ENCODE measurements at places on chromosomes 6 and 20.

DNA sequence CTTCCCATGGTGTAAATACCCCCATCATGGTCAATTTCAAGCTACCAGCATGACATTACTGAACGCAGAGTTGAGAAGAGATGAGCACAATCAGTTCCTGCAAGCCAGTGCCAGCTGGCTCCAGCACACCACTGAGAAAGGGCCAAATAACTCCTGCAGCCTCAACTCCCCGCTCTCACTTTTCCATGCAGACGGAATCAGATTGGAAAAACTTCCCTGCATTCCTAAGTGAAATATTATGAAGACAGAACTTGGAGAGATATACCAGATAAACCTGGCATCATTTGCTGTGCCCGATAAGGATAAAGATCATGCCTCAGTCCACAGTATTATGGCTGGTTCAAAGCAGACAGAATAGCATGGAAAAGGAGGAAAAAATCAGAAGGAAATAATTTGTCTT is 56.7 kb downstream of the FILIP1 start:
- DNase-seq: no peak

DNA sequence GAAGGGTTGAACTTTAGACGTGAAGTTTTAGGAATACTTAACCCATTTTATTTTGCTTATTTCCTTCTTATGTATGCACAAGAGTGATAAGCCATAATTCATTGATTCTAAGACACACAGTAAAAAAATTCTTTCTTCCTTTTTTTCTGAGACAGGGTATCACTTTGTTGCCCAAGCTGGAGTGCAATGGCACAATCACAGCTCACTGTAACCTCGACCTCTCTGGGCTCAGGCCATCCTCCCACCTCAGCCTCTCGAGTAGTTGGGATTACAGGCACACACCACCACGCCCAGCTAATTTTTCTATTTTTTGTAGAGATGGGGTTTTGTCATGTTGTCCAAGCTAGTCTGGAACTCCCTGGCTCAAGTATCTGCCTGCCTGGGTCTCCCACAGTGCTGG is 116.6 kb upstream of the RNF24 start:
- no peak for DNase-seq

DNA sequence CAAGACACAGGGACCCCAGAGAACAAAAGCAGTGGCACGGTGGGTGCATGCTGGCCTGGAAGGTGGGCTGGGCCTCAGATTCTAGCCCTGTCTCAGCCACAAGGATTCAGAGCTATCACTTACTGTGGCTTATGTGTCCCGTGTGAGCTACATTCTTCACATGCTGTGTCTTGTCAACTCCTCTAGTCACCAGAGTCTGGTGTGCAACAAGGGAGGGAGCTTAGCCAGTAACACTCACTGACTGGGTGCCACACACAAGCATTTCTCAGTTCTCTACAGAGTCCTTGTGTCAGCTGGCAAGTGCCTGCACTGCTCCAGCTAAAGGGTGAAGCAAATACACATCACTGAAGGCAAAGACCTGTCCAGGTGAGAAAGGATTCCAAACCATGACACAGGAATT is 186.9 kb upstream of the CDYL start:
- DNase-seq: no peak

DNA sequence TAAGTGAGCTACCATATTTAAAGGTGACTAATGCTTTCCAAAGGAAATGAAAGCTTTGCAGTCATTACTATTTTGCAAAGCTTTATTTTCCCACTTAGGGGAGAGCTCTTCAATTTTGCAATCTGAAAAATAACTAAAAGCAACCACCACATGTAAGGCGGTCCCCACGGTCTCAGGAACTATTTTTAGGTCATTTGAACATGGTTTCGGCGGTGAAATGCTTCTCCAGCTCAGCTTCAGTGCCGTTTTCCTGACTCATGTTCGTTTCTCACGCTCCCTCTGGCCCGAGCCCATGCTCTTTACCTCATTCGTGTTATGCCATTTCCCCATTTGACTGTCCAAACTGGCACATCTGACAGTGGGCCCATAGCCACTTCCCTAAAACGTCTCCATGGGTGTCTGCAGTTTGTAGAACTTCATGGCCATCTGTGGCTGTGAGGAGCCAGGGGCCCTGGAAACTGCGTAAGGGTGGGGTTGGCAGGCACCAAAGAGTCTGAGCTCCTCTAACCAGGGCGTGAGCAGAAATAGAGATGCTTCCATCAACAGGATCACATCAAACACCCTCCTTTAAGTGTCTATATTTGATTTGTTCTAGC is 46.5 kb downstream of the ADTRP start:
- DNase-seq: no peak

- DNase-seq: peak; percentile 41
Measured at GRCh38 chr6:42043787-42044475, 6.4 kb upstream of the TAF8 start.

- no peak for DNase-seq
Measured at GRCh38 chr20:10807013-10807412, 133.2 kb upstream of the JAG1 start.

GRCh38 chr6:83590416-83590815 is 78.1 kb downstream of the PRSS35 start:
- DNase-seq: no peak

GRCh38 chr6:73047801-73048200 is 177.5 kb downstream of the KHDC1L start:
- DNase-seq: no peak

DNA sequence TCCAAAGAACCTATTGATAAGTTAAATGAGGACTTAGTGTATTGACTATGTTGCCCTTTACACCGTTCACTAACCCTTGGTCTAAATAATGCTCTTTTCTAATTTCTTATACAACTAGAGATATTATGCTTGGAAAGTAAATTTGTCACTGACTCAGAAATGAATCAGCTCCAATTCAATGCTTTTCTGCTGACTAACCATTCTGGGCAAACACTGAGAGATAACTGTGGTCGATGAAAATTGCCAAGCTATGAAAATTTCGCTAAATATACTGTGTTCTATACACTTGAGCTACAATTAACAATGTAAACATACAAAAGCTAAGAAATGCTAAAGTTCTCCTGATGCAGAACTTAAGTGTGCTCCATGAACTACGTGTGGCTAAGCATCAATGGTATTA is 23.1 kb upstream of the FBXO9 start:
- DNase-seq: no peak

- no peak for DNase-seq
Measured at GRCh38 chr20:41436679-41437078, 70.1 kb upstream of the EMILIN3 start.

GRCh38 chr20:41738604-41739206 is 120.5 kb upstream of the CHD6 start:
- peak; percentile 19 for DNase-seq

DNA sequence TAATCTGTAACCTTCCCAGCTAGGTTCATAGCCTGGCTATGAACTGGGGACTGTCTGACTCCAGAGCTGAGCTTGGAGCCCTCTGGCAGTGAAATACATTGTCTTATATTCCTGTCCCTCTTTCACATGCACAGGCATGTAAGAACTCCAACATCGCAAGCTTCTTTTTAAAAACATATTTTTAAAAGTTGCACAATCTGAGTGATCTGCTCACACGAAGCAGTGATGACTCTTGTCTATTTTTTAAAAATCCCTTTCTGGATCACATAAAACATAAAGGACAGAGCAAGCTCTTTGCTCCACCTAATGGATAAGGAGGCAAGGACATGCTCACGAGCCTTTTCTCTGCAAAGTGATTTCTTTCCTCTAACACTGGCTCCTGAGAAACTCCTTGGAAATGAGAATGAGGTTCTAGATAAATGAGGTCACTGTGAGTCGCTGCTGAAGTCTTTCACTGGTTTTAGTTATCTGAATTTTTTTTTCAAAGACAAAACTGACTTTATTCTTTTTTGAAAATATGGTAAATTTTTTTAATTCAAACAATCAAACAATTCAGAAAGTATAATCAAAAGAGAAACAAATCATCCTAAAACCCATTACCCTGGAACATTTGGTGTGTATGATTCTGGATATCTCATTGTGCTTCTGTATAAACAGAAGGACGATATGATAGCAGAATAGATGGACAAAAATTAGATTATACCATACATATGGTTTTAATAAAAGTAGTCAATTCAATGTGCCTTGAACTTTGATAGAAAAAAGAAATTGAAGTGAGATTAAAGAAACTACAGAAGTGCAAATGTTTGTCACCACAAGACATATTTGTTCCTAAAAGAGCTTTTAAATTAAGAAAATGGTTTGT is 30.8 kb downstream of the IL20RA start:
- DNase-seq: no peak

DNA sequence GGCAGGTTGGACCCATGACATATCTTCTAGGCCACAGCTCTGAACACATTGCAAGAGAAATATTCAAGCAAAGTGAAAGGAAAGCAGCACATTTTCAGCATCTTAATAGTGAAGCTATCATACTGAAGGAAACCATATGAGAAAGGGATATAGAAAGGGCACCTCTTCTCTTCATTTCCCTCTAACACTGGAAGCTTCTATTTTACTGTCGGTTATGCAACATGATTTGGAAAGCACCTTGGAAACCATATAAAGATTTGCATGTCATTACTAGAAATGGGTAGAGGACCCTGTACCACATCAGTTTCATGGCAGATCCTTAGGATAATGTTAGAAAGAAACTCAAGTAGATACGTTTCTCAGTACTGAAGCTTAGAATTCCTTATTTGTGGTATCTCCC is 70.5 kb upstream of the HMGN3 start:
- DNase-seq: peak; percentile 73

GRCh38 chr6:32413427-32414047 is 6.6 kb upstream of the BTNL2 start:
- DNase-seq: peak; percentile 32

- DNase-seq: no peak
Measured at GRCh38 chr6:49649988-49650387, 13.3 kb upstream of the RHAG start.

DNA sequence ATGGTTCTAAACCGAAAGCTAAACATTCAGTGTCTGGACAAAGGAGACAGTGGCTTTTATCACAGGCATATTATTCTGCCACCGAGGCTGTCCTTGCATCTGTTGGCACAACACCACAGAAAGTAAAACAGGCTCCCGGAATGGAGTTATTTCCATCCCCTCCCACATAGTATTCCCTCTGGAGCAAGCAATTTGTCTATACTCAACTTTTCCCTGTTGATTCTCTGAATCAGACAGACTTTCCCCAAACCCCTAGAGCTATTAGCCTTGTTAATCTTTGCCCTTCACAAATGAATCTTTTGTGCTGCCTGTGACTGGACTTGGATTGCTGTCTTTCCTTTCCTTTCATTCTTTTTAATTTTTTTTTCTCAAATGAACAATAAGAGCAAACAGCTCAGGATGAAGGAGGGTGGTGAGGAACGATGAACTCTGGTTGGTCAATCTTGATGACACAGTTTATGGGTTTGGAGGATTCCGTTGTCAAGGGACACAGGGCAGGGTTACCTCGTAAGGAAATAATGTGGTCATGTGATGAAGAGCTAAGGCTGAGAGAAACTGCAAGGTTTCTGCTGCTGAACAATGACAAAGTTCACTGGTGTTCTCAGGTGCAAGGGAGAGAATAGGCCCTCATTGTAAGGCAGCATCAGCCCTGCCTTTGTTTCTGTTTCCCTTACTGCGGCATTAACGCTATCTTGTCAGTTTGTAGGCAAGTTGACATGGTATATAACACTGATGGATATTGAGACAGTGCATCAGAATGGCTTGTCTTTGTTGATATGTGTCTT is 275.0 kb upstream of the BMP2 start:
- no peak for DNase-seq

Data from NCI-H526 treated with DMSO at 0.1 percent for 48 hours (cell line).